Stimulated activated CD4-positive, alpha-beta T cell treated with anti-CD3 and anti-CD28 coated beads, TNF-alpha, amount 100 ng/mL, for 24 hours (primary cell): ENCODE measurements at places on chromosomes 11 and 22.

DNA sequence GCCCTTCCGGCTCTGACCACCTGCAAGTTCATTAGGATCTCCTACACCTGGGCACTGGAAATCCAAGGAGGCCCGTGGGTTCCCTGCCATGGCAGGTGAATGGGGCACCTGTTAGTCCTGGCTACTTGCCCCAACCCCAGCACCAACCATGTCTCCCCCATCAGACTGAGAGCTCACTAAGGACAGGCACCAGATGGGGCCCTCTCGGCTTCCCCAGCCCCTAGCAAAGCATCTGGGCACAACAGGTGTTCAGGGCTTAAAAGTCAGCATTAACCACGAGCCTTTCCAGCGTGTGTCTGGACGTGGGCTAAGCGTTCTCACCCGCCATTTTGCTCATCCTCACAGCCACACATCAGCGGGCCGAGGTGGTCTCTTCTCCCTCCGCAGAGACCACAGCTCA is 2.2 kb downstream of the SULT4A1 start:
- no peak for DNase-seq

DNA sequence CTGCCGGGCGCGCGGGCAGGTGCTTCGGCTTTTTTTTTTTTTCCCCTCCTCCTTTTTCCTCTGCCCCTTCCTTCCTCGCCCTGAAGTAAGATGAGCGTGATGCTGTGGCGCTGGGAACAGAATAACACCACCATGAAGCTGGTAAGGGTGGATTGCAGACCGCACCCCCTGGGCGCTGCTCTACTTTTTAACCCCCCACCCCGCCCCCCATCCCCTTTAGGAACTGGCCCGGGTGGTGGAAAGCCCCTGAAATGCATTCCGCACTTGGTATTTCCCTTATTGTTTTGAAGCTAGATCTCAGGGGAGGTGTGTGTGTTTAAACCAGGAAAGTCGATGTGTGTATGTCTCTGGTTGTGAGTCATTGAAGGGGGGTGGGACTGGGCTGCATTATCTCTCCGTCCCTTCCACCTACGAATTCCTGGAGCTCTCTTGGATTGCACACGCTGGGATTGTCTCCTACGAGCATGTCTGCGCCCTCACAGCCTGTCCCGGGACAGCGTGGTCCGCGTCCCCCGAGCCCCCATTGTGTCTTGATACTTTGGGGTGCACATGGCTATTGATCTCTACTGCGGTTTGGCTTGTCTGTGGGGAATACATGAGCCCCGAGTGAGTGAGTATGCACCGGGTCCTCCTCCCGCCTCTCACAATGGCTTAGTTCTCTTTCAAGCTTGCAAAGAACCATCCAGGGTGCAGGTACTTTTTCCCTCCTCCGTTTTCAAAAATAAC is 64.9 kb downstream of the NAV2 start:
- DNase-seq = no peak

DNA sequence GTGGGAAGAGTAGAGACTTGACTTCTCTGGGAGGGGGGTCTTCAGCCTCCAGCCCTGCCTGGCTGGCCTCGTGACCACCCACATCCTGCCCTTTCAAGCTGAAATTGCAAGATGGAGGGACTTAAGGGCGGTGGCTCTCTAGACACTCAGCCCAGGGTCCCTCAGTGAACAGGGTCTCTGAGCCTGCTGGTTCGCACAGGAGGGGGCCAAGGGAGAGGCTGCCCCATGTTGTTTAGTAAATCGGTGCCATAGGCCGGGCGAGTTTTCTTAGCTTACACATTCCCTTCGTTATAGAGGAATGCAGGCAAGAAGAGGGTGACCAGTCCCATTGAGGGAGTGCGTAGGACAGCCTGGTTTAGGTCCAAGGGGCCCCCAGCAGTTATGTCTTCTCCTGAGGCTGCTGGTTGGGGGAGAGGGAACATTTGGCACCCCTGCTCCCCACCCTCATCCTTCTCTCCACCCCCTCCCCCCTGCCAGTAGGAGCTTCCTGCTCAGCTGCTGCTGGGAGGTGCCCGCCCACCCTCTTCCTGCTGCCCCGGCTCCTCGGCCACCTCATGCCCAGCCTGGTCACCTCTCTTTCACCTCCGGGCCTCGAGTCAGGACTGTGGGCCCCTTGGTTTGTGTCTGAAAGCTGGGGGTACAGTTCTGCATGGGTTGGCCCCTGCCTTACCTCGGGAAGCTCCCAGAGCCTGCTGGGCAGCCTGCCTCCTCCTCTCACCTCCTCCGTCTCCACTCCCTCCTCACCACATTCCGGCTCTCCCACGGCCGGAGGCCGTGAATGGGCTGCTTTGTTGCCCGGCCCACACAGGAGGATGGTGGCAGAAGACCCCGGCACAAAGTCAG is 3.9 kb downstream of the FRMD8 start:
- no peak for DNase-seq

GRCh38 chr11:16286095-16286494 is 70.3 kb downstream of the SOX6 start:
- no peak for DNase-seq

DNA sequence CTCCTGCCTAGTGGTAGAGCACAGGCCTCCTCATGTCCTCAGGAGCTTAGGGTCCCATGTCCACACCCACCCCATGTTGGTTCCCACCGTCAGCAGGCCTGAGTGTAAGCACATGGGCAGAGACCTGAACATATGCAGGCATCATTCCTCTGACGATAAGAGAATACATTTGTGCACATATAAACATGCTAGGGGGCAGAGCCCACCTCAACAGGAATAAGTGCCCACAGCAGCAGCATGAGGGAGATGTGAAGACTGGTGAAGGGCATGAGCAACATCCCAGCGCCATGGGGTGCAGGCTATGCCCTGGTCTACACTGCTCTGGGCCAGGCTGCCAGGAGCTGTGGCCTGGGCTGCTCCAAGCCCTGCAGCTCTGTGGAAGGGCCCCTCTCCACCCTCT is 16.9 kb downstream of the ADORA2A start:
- DNase-seq = no peak

DNA sequence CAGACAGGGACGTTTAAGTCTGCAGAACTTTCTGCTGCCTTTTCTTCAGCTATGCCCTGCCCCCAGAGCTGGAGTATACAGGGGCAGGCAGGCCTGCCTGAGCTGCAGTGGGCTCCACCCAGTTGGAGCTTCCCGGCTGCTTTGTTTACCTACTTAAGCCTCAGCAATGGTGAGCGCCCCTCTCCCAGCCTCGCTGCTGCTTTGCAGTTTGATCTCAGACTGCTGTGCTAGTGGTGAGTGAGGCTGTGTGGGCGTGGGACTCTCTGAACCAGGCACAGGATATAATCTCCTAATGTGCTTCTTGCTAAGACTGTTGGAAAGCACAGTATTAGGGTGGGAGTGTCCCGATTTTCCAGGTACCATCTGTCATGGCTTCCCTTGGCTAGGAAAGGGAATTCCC is 38.5 kb downstream of the NELL1 start:
- no peak for DNase-seq

DNA sequence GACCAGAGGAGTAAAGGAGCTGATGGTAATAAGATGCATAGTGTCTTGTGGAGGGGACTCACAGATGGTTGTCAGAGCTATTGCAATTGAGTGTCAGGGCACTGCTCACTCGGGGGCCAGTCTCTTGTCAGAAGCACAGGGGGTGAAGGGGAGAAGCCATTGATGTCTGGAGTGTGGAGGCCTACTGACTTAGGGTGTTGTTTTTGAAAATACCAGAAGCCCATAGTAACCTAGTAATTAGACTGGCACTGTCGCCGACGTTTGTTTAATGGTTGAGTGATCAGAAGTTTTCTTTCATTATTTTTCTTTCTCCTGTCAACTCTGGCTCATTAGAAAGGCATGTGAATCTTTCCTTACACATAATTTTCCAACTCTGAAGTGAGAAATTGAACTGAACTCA is 151.6 kb upstream of the TENM4 start:
- DNase-seq = no peak

DNA sequence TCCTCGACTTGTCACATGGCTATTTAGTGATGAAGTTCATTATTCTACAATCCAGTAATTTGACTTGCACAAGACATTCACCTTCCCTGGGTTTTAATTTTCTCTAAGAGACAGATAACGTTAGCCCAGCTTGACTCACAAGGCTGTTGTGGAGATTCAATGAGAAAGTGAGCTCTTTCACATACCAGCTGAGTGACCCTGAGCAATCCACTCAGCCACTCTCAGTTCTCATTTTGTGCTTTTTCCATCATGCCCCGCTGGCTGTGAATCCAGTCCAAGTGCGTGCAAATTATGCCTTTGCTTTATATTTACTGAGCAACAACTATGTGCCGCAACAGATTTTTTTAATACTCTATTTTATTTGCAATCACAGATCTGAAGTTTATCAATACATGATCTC is 176.5 kb downstream of the LARGE1 start:
- DNase-seq = no peak

DNA sequence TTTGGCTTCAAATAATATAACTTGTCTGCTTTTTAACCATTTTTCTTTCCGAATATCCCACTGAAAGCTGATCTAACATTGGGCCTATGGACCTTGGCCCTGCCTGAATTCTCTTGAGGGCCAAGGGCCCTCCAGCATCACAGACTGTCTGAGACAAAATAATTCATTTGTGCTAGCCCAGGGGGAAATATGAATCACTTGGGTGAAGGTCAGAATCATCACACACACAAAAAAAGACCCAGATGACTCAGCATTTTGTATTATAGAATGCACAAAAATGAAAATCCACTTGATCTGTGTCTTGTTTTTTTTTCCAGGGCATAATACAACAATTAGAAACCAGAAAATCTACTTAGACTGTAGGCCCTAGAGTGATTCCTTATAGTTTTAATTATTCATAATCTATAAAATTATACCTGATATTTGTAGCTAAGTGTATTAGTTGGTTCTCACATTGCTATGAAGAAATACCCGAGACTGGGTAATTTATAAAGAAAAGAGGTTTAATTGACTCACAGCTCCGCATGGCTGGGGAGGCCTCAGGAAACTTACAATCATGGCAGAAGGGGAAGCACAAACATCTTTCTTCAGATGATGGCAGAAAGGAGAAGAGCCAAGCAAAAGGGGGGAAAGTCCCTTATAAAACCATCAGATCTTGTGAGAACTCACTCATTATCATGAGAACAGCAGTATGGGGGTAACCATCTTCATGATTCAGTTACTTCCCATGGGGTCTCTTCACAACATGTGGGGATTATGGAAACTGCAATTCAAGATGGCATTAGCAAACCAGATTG is 15.6 kb upstream of the RDX start:
- no peak for DNase-seq

GRCh38 chr22:31952094-31952401 is 7.7 kb downstream of the YWHAH start:
- DNase-seq = no peak

DNA sequence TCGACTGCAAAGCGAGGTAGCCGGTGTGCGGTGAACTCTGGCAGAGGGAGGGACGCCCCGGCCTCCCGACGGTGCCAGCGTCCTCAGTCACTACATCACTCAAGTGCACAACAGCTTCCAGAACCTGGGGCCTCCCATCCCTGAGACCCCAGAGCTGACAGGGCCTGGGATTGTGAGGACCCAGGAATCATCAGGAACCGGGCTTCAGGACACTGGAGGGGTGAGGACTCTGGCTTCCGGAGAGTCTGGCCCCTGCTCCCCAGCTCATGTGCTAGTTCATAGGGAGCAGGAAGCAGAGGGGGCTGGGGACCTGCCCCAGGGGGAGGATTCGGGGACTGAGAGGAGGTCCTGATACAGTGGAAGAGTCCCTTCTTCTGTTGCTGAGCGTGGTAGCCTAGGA is 4.6 kb downstream of the ART5 start:
- no peak for DNase-seq

GRCh38 chr11:111066846-111067245 is 178.7 kb upstream of the POU2AF2 start:
- DNase-seq = no peak

GRCh38 chr11:118233377-118233776 is 8.6 kb upstream of the JAML start:
- DNase-seq = no peak

DNA sequence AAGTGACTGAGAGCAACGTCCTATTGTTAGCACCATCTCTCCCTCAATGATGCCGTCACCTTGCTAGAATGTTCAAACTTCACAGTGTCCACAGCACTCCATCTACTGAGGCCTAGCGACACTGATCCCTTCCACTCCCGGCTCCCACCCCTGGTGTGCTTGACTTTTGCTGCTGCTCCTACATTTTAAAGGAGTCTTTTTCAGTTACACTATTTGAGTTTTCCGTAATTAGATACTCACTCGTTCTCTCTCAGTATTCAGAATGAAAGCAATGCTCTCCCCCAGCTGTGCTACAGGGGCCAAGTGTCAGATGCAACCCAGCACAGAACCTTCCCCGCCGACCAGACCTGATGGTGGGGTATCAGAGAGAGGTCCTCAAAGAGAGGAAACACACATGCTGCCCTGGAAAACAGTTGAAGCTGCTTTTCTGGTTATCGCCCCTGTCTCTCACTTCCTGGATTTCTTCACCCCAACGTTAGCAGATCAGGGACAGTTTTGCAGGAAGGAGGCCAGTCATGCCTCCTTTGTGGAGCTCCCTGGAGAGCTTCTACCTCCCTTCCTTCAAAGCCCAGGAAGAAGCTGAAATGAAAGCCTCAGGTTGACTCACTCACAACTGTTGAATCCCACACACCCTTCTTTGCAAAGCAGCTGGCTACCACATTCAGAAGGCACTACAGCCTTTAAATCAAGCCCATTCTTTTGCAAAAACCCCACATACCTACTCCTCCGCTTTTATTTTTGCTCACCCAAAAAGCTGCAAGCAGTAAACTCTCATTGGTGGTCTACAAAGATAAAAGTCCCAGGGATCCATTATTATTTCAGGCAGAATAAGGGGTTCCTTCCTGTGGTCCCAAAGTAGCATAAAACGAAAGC is 23.5 kb downstream of the LARGE1 start:
- DNase-seq = no peak

DNA sequence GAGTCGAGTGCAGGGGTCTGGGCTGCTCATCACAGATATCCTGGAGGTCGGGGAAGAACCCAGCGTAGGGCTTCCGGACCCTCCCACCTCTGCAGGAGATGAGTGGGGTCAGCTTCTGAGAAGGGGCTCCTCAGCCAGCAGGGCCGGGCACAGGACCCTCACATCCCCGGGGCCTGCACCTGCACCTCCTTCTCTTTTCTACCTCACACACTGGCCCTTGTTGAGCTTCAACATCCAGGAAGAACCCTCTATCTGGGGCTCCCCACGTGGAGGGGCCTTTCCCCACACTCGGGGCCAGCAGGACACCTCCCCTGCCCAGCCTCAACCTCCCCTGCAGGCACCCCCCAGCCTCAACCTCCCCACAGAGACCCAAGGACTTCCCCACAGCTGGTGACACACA is 299.4 kb downstream of the CTTN start:
- DNase-seq = no peak

- DNase-seq = no peak
Observed at GRCh38 chr11:13765886-13766285, 97.4 kb downstream of the FAR1 start.

GRCh38 chr22:31646186-31647019 is 15.6 kb downstream of the PISD start:
- peak; percentile 47 for DNase-seq

GRCh38 chr11:61718621-61719302 is 33.7 kb upstream of the MYRF start:
- no peak for DNase-seq
